Activated naive CD8-positive, alpha-beta T cell treated with anti-CD3 and anti-CD28 coated beads for 36 hours (primary cell): ENCODE measurements at places on chromosomes 1 and 21. TPM values are rescaled to one million over a fixed set of nuclear protein-coding genes. Genes with fewer than 3 reads are reported as not detected.

C4BPB gene
- total RNA-seq, result 1.6 TPM

LRRC8C gene
- total RNA-seq, result 32.3 TPM

DESI2 gene
- 37.0 TPM for total RNA-seq

CACNA1S gene
- total RNA-seq, result not detected

DFFA gene
- total RNA-seq, result 103 TPM

DENND2D gene
- total RNA-seq, result 201 TPM

RXFP4 gene
- not detected for total RNA-seq

SUCO gene
- total RNA-seq, result 21.8 TPM

GBP3 gene
- 10.2 TPM for total RNA-seq

ITLN2 gene
- not detected for total RNA-seq

MYOG gene
- total RNA-seq, result not detected

ST7L gene
- 12.7 TPM for total RNA-seq

DNA sequence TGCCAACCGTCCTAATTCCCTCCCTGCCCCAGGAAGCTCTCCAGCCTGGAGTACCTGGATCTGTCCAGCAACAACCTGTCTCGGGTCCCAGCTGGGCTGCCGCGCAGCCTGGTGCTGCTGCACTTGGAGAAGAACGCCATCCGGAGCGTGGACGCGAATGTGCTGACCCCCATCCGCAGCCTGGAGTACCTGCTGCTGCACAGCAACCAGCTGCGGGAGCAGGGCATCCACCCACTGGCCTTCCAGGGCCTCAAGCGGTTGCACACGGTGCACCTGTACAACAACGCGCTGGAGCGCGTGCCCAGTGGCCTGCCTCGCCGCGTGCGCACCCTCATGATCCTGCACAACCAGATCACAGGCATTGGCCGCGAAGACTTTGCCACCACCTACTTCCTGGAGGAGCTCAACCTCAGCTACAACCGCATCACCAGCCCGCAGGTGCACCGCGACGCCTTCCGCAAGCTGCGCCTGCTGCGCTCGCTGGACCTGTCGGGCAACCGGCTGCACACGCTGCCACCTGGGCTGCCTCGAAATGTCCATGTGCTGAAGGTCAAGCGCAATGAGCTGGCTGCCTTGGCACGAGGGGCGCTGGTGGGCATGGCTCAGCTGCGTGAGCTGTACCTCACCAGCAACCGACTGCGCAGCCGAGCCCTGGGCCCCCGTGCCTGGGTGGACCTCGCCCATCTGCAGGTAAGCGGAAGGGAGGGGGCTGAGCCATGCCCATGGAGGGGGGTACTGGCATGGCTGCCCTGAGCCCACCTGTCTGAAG is 16.5 kb downstream of the PODN start:
- DNase-seq, result no peak

GRCh38 chr1:214310777-214311690 is 30.1 kb downstream of the SMYD2 start:
- no peak for DNase-seq

DNA sequence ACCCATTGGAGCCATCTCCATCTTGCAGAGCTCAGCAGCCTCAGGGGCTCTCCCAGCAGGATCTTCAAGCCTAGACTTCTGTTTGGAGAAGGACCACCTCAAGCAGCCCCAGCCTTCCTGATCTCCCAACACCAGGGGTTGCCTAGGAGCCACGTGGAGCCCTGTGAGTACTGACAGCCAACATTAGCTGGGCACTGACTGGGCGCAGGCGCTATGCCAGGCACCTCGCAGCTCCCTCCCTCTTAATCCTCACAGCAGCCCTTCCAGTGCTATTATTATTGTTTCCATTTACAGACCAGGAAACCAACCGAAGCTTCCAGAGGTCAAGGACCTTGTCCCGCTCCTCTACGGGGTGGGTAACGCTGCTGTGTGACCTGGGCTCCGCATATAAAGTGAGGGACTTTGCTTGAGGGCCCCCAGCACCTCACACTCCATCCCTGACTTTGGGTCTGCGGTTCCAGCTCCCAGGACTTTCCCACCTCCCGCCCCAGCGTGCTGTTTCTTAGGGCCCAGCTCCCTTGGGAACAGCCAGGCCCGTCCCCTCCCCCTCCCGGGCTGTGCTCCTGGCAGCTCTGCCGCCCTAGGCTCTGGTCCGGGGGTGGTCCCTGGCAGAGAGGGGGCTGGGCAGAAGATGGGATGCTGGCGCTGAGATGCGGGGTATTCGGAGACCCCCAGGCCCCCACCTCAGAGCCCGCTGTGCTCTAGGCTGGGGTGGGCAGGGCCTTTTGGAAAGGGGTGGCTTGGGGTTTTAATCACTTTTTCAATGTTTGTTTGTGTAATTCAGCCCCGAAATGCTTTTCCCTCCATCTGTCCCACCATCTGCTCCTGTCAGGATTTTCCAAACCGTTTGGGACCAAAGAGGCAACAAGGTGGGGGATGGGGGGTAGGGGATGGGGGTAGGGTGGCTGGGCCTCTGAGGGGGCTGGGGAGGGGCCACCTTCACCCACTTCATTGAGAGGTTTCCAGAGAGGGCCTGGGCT is 4.1 kb upstream of the HPCA start:
- DNase-seq, result no peak

DNA sequence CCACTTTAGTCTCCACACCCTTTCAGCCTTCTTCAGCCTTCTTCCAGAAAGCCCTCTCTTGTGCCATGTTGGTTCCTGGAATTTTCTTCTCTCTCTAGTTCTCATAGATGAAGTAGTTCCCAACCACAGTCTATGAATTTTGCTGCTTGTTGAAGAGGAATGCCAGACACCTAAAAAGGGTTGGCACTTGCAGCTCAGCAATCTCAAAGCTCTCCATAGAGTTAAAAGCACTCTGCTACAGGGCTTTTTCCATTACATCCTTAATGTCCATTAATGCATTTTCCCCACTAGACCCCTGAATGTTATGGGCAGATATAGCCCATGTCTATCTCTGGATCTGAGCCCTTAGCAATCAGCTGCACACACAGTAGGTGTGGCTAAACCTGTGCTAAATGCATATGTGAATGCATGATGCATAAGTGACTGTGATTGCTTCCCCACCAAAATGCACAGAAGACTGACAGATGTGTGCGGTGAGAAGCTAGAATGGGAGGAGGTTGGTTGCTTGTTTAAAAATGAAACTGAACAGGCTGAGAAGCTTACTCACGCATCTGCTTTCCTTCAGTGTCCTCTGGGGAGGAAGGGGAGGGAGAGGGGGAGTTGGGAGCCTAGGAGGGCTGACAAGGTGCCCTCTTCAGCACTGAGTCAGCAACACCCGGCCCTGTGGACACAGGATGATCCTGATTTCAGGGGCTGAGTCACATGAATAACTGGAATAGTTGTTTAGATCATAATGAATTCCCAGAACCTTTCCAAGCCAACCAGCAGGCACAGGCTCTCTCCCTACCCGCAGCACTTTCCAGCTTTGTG is 146.1 kb upstream of the FGGY start:
- peak; percentile 10 for DNase-seq

DNA sequence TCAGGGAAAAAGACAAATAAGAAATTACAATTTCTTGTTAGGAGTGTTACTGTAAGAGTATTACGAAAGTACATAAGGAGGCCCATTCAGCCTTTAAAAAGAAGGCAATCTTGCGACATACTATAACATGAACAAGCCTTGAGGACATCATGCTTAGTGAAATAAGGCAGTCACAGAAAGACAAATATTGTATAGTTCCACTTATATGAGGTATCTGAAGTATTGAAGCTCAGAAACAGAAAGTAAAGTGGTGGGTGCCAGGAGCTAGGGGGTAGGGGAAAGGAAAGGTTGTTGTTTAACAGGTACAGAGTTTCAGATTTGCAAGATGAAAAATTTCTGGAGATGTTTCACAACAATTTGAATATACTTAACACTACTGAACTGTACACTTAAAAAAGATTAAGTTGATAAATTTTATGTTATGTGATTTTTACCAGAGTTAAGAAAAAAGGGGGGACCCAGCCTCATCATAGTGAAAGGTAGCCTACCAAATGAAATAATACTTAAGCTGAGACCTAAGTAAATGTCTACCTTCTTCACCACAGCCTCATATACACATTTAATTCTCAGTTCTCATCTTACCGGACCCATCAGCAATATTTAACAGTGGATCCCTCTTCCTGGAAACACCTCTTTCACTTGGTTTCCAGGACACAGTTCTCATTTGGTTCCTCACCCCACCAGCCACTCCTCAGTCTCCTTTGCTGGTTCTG is 19.5 kb downstream of the USP24 start:
- no peak for DNase-seq

GRCh38 chr1:65267683-65268082 is 41.7 kb upstream of the DNAJC6 start:
- no peak for DNase-seq

GRCh38 chr1:156813750-156814570 is 2.7 kb downstream of the SH2D2A start:
- DNase-seq, result peak; percentile 80

GRCh38 chr1:188433425-188433824 is 1604.7 kb downstream of the PLA2G4A start:
- no peak for DNase-seq

DNA sequence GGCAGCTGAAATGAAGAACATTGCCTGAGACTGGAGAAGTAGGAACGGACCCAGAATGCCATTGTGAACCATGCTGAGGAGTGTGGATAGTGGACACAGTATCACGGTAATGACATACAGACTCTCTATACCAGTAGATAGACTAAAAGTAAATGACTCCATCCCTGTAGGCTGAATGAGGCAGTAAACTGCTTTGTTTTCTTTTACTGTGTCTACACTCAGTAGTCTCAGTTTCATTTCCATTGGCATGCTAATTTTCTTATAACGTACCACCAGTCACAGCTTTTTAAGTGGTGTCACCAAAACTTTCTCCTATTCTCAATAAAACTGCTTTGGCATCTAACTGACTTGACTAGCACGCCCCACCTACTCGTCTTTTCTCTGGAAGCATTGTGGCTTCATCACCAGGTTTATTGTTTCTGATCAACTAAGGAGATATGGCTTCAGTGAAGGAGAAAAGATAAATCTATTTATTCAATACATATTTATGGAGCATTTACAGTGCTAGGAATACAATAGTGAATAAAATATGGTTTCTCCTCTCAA is 8.4 kb upstream of the ZNF697 start:
- no peak for DNase-seq

- no peak for DNase-seq
Measured at GRCh38 chr1:71964188-71964587, 318.2 kb downstream of the NEGR1 start.

DNA sequence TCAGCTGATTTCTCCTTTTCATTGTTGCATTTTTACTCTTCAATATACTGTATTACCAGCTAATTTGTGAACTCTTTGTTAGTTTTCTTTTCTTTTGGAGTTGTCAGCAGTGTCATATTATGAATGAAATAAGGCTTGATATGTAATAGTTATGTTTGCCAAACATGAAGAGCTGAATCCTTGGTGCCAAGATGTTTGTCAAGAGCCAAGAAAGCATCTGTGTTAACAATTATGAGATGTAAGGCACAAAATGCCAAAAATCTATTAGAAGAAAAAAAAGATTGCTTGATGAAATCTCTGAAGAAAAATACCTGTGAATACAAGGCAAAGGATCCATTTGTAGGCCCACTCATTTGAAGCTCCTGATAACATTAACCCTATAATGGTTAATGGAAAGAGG is 48.4 kb upstream of the RNPC3 start:
- DNase-seq, result no peak

GRCh38 chr1:19735440-19736127 is 64.1 kb downstream of the TMCO4 start:
- DNase-seq, result no peak

GRCh38 chr1:153292740-153293479 is 19.8 kb downstream of the PGLYRP3 start:
- no peak for DNase-seq

DNA sequence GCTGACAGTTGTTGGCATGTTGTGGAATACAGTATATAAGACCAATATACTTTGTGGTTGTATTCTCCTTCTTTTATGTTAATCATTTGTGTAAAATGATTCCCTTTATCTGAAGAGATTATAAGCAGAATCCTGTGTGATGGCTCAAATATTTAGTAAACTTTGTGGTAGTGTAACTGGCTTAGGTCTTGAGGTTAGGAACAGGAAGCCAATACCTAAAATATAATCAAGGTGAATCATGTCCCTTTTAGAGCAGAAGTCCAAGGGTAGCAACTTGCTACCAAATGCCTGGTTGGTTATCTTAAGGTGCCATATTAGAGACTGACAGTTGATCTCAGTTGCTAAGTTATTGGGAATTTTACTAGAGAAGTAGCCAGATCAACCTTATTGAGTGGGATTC is 398.5 kb upstream of the ADAMTS5 start:
- DNase-seq, result no peak

GRCh38 chr1:83900524-83900923 is 98.4 kb downstream of the TTLL7 start:
- DNase-seq, result no peak

DNA sequence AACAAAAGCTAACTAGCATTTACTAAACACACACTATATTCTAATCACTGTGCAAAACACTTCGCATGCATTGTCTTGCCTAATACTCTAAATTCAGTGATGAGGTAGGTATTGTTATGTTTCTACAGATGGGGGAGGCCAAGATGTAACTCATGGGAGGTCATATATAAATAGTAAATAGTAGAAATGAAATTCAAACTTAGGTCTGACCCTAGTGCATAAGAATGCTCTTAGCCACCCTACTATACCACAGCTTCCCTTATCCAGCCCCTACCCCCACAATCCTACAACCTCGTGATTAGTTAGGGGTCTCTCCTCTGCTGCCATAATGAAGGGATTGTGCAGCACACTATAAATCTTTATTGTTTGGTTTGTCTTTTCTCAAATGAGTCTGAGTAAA is 3.3 kb downstream of the PFDN2 start:
- DNase-seq, result no peak

DNA sequence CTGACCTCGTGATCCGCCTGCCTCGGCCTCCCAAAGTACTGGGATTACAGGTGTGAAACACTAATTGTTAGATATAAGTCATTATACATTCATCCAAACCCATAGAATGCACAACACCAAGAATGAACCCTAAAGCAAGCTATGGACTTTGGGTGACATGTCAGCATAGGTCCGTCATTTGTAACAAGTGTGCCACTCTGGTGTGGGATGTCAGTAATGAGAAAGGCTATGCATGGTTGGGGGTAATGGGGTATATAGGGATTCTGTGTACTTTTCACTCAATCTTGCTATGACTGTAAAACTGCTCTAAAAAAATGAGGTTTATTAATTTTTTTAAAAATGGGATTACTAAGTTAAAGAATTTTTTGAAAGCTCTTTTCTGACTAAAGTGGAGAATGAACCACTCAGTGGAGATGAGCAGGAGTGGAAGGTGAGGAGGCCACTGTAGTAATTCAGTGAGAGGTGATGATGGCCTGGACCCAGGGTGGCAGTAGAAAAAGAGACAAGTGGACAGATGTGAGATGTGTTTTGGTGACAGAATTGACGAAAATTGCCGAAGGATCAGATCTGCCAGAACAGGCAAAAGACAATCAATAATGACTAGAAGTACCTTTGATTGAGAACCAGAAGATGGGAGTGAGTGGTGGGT is 21.3 kb upstream of the S1PR1 start:
- no peak for DNase-seq

GRCh38 chr1:241736387-241736786 is 84.3 kb downstream of the WDR64 start:
- DNase-seq, result no peak

- no peak for DNase-seq
Measured at GRCh38 chr1:40676501-40676900, 11.0 kb upstream of the RIMS3 start.
